HAP-1 (cell line): ENCODE measurements at places on chromosomes 5 and 9.
A peak's percentile ranks its signal among the peaks of the same experiment; 100 is the strongest.

DNA sequence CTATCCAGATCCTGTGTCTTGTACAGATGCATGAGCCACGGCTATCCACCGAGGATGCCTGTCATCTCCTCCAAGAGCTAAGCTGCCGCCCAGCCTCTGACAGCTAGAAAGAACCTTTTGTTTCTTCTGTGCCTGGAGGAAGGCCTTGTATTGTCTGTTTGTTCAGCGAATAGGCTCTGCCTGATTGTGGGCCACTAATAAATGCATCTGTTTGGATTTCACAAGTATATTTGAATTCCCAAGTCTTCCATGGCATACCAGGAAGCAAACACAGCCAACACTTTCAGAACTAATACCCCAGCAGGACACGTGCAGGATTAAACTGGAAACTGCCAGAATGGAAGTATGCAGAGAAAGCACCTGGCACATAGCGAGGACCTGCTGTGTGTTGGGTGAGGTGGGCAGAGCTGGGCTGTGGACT lies 92.7 kb upstream of the NEURL1B start:
- DNase-seq: no peak

- DNase-seq: no peak
Measured at GRCh38 chr9:127030814-127031740, 91.4 kb downstream of the ANGPTL2 start.

DNA sequence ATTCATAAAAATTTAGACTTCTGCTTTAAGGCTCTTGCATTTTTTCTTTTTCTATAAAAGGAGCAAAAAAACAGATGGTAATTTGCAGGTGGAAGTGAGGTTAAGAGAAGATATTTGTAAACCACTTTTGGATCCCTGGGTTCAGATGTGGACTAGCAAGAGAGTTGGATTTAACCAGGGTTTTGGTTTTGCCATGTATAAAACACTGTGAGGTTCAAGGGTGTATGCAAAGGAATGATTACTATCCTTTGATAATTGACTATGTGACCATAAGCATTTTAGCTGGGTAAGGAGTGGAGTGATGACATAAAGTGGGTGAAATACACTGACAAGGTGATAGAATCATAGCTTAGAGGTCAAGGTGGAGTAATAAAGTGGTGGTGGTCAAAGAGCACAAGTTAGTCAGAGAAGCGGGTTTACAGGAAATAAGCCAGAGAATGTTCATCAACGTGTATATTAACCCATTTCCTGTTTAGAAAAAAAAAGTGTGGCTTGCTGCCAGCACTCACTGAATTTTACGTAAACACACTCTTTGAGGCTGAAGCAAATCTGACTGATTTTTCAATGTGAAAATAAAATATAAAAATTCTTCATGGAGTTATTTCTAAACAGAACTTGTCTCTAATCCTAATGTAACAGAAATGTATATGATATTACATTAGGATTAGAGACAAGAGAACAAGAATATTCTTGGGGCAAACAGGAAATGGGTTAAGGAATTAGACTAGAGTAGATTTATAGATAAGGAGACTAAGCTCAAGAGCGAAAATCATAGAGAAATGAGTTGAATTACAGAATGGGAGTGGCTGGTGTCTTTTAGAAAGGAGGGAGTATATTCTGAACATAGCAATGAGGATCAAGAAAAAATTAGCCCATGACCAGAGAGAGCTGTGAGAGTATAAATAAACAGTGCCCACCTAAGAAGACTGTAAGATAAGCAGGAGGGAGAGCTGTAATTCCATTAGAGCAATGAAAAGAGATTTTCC lies 74.5 kb downstream of the CDKN2A start:
- DNase-seq: no peak

- no peak for DNase-seq
Measured at GRCh38 chr5:10351919-10352318, 1.6 kb upstream of the MARCHF6 start.

GRCh38 chr9:134734270-134734669 lies 92.7 kb downstream of the COL5A1 start:
- no peak for DNase-seq

GRCh38 chr5:180592176-180592575 lies 877 bp upstream of the SCGB3A1 start:
- DNase-seq: no peak

DNA sequence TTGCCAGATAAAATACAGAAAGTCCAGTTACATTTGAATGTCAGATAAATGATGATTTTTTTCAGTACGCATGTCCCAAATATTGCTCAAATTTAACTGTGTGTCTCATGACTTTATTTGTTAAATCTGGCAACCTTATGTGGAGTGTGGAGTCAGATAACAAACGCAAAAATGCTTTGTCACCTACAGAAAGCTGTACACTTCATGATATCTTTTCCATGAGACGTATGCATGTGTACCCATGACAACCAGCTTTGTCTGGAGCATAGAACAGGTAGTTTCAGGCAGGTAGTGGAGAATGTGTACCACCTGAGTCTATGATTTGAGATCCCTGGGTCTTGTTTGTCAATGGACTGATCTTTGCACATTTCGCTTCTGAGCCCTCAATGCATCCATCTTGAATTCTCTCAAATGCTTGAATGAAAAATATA lies 105.5 kb upstream of the CPEB4 start:
- no peak for DNase-seq

- DNase-seq: no peak
Measured at GRCh38 chr5:113806904-113807303, 293.4 kb downstream of the YTHDC2 start.

DNA sequence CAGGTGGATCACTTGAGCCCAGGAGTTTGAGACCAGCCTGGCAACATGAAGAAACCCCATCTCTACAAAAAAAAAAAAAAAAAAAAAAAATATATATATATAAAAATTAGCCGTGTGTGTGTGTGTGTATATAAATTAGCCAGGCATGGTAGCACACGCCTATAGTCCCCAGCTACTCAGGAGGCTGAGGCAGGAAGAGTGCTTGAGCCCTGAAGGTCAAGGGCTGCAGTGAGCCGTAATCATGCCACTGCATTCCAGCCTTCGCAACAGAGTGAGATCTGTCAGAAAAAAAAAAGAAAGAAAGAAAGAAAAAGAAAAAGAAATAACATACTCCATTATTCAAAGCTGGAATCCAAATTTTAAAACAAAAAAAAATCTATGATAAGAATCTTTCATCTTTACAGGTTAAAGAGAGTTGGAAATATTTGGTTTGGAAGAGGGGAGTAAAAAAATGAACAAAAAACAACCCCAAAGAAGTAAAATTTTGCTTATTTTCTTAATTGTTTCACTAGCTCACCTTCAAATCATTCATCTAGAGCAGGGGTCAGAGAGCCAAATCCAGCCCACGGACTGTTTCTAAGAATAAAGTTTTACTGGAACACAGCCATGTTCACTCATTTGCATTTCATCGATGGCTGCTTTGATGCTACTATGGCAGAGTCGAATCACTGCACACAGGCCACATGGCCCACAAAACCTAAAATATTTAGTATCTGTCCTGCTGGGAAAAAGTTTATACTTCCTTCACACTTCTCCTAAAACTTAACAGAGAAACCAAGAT lies 109.9 kb downstream of the DROSHA start:
- DNase-seq: no peak

DNA sequence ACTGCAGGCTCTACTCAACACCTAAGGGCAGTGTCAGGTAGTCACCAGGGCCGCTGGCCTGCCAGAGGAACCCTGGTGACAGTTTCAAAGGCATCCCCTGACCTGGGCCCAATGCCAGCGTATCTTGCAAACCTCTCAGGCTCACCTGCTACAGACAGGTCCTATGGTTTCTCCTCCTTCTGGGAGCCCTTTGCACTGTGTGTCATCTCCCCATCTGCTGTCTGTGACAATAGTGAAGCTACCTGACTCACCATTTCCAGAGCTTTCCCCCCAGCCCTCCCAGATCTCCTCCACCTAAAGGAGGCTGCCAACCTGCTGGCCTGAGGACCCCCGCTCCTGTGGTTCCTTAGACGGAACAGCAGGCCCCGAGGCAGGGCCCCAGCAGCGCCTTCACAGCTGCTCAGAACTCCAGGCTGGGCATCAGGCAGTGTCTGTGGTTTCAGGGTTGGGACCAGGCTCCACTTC lies 203.1 kb downstream of the FSTL4 start:
- DNase-seq: no peak

- no peak for DNase-seq
Measured at GRCh38 chr5:175463641-175464040, 14.7 kb upstream of the SFXN1 start.

DNA sequence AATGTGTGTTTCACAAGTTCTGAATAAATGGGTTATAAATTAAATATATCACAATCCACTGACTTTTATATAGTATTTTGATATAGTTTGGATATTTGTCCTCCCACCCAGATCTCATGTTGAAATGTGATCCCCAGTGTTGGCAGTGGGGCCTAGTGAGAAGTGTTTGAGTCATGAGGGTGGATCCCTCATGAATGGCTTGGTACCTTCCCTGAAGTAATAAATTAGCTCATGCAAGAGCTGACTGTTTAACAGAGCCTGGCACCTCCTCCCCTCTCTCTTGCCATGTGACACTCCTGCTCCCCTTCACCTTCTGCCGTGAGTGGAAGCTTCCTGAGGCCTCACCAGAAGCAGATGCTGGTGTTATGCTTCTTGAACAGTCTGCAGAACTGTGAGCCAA lies 127.9 kb upstream of the PALM2AKAP2 start:
- DNase-seq: no peak

- DNase-seq: no peak
Measured at GRCh38 chr5:54616518-54617220, 99.1 kb downstream of the SNX18 start.

- DNase-seq: no peak
Measured at GRCh38 chr5:59786334-59786805, 107.2 kb downstream of the PDE4D start.

- DNase-seq: no peak
Measured at GRCh38 chr5:113209498-113209897, 225.3 kb downstream of the TSSK1B start.

GRCh38 chr9:114937516-114937915 lies 7.1 kb upstream of the TNFSF8 start:
- no peak for DNase-seq

DNA sequence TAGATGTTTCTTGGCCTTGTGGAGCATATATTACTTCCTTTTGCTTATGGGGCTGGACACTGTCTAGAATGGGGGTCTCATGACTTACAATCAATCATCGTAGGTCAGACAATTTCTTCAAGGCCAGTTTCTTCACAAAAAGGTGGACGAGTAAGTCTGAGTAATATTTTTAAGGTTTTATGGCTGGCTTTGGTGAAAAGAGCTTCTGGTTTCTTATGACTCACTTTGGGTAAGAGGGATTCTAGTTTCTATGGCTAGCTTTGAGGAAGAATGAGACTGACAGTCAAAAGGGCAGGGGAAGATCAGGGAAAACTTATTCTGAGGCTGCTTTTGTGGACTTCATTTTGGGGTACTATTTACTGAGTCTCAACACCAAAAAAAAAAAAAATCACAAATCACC lies 2067.2 kb upstream of the C9orf72 start:
- no peak for DNase-seq

DNA sequence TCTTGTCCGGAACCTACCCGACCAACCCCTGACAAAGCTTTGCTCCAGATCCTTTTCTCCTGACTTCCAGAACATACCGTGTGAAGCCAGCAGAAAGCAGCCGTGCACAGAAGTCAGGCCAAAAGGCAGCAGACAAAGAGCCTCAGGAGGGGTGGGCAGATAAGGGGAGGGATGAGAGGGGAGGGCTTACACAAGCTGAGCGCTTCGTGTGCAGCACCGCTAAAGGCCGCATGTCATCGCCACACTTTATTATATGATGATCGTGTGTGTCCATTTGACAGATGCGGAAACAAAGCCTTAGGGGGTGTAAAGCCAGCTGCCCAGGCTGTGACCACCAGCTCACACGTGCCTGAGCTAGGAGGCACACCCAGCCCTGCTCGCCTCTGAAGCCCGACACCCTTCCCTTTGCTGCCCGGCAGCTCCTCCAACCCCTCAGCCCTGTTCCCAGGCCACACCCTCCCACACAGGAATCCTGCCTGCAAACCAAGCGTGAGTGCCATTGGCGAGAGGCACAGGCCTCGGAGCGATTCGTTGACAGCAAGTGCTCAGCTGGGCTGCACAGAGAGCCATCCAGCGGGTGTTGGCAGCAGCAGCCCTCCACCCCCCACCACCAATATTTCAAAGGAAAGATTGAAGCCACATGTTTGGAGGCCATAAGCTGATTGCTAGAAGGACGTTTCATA lies 170.5 kb upstream of the SMIM23 start:
- DNase-seq: no peak

DNA sequence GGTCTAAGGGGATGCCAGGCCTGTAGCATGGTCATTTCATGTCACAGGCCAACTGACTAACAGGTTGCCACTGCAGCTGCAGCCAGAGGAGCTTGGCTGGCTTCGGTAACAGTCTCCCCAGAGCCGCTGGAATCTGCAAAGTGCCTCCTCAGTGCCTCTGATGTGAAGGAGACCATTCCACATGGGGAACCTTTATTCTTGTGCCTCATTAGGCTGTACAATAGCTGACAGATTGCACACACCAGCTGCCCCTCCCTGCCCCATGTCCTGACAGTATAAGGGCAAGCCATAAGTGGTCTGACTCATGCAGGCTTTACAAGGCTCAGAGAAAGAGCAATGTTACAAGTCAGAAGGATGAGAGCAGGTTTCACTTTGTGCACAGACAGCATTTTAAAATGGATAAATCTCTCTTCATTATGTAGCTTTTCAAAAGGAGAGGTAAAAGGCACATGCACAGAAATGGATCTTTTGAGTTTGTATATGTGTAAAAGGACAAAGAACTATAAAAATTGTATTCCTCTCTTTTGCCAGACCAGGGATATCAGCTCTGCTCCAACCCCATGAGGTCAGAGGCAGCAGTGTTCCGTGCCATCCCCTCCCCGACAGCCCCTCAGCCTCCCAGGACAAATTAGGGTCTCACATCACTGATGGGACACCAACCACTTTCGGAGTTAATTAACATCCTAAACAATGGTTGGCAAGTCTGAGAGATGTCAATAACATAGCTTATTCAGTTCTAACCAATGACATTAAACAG lies 467.8 kb downstream of the TMEM232 start:
- no peak for DNase-seq

- DNase-seq: peak; percentile 41
Measured at GRCh38 chr9:7879551-7880245, 80.1 kb upstream of the DMAC1 start.

- no peak for DNase-seq
Measured at GRCh38 chr9:115209601-115210306, 91.8 kb upstream of the TNC start.

- DNase-seq: no peak
Measured at GRCh38 chr5:144177548-144177947, 6.9 kb downstream of the KCTD16 start.

DNA sequence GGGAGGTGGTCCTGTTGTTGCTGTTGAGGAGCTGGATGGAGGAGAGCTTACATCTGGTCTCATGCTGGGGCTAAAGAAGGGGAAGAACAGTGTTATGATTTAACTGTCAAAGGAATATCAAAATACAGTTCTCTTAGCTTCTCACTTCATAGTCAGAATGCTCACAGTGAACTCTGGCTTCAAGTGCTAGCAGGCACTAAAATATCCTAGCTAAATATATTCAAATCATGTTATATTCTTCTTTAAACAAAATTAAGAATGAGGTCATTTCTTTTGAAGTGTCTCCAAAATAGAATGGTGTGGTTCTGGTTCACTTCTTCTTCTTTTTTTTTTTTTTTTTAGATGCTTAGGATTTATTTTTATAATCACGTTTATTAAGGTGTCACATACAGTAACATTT lies 89.4 kb downstream of the NR3C1 start:
- DNase-seq: no peak

GRCh38 chr9:113573046-113573958 lies 109.8 kb downstream of the RGS3 start:
- DNase-seq: no peak

GRCh38 chr9:112200711-112201110 lies 25.6 kb upstream of the SUSD1 start:
- DNase-seq: no peak
